Stimulated activated CD4-positive, alpha-beta T cell treated with anti-CD3 and anti-CD28 coated beads, Interleukin-1b, Interleukin-23, amount 100 ng/mL, for 1 hour (primary cell): ENCODE measurements at places on chromosomes 6 and 20.

GRCh38 chr6:148414836-148415235 is 72.2 kb downstream of the SASH1 start:
- DNase-seq, result no peak

GRCh38 chr6:62528894-62529526 is 243.0 kb upstream of the KHDRBS2 start:
- DNase-seq, result no peak

GRCh38 chr20:34382174-34382573 is 19.1 kb downstream of the ITCH start:
- DNase-seq, result no peak

DNA sequence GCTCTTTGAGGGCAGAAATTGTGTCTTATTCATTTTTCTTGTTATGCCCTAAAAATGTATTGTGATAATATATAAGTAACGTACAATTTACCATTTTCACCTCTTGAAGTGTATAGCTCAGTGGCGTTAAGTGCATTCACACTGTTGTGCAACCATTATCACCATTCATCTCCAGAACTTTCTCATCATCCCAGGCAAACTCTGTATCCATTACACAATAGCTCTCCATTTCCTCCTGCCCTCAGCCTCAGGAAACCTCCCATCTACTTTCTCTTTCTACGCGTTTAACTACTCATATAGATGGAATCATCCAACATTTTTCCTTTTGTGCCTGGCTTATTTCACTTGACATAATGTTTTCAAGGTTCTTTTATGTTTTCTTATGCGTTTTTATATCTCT is 184.6 kb downstream of the ESR1 start:
- no peak for DNase-seq

DNA sequence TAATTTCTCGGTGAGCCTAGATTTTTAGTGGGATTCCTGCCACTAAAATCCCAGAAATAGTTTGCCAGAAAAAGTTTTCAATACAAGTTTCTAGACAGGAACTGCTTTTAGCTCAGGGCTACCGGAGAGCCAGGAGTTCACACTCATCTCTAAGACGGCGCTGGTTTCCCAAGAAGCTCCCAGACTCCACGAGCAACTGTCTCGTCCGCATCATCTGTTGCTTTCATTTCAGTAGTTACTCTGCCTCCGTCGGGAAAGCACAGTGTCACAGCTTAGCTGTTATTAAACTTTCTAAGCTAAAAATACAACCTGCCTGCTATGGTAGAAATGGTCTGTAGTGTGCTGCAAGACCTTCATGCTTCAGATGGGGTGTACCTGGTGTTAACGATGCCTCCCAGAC is 197.3 kb upstream of the SNX9 start:
- no peak for DNase-seq

DNA sequence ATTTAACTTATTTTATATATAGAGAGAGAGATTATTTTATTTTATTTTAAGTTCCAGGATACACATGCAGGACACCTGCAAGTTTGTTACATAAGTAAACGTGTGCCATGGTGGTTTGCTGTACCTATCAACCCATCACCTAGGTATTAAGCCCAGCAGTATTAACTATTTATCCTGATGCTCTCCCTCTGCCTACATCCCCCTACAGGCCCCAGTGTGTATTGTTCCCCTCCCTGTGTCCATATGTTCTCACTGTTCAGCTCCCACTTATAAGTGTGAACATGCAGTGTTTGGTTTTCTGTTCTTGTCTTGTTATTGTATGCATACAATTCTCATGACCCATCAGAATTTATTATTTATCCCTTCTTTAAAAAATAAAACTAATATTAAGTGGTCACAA is 34.6 kb downstream of the FKBP1C start:
- no peak for DNase-seq

GRCh38 chr20:14617123-14617522 is 279.7 kb upstream of the FLRT3 start:
- no peak for DNase-seq

GRCh38 chr6:157548635-157549467 is 167.9 kb downstream of the ZDHHC14 start:
- DNase-seq, result no peak

- no peak for DNase-seq
These were observed 5.5 kb upstream of the PROCR start for GRCh38 chr20:35166242-35166830.

- no peak for DNase-seq
These were observed 342.3 kb downstream of the C6orf118 start for GRCh38 chr6:164967102-164967501.

DNA sequence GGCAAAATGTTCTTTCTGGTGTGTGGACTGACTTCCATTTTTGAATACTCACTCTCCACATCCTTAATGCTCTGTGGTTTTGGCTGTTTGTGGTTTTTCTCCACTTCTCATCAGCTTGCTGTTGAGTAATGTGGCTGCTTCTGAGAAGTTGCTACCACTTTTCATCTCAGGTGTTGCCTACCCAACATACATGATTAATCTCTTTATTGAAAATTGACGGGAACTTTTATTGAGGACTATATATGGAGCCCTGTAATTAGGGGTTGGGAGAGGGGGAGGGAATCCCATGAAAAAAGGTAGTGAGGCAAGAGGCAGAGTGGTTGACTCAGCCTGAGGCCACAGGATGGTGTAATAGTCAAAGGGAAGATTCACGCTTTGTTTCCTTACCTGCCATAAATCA is 17.6 kb downstream of the IL22RA2 start:
- DNase-seq, result no peak

GRCh38 chr20:38987777-38988176 is 25.6 kb downstream of the DHX35 start:
- no peak for DNase-seq

DNA sequence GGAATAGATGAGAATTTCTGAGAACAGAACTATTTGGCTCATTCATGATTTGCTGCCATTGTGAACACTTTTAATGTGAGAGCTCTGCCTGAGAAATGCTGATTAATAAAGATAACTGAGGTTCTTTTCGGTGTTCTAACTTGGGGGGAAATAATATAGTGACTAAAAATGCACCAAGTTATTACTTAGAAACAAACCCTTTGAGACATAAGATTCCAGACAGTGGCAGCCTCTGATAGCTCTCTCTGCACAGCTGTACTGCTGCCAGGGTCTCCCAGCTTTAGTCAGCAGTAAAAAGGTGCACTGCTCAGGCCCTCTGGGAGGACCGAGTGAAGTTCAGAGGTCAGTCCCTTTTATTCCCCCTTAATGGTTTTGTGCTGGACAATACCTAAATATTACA is 2.5 kb upstream of the PRDM1 start:
- no peak for DNase-seq

DNA sequence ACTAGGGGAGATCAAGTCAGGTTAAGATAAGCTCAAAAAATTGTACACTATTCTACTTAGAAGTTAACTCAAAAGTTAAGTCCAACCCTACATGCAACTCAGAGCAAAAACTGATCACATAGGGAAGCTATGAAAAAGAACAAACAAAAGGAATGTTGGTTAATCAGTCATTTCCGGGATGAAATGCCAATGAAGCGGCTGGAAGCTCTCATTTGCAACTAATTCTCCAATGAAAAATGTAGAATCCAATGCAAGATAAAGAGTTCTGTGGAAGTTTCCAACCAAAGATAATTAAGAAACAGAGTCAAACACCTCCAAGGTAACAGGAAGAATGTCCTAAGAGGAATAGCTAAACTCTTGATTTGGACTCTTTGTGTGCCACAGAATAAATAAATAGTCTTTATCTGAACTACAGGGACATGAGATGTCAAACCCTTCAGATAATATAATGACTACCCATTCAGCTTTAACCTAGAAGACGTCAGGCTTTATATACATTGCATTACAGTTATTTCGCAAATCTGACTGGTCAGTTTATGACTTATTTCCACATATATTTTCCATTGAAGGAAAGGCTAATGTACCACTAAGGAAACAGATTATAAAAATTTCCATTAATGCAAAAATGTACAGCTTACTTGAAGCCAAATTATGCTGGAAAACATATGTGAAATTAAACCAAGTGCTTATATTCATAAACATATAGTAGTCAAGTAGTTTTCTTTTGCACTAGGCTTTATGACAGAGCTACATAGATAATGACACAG is 48.0 kb upstream of the DST start:
- no peak for DNase-seq

- no peak for DNase-seq
These were observed 227.4 kb downstream of the LRFN2 start for GRCh38 chr6:40359808-40360207.

GRCh38 chr20:25135031-25135430 is 53.1 kb upstream of the VSX1 start:
- DNase-seq, result no peak

DNA sequence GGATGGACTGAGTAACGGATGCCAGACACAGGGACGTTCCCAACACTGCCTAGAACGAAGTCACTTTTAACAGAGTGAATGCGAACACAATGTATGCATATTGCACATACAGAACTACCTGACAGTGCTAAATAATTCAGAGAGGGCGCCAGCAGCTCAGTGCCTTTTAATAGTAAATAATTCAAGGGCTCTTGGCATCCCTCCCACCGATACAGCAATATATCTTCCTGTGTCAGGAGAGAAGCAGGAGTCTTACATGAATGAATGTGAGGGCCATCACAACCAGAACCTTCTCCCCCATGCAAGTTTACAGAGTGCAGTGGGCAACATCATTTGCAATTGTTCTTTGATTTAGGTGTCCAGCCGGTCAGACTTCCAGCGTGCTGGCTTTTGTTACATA is 88.4 kb upstream of the KCNG1 start:
- no peak for DNase-seq

DNA sequence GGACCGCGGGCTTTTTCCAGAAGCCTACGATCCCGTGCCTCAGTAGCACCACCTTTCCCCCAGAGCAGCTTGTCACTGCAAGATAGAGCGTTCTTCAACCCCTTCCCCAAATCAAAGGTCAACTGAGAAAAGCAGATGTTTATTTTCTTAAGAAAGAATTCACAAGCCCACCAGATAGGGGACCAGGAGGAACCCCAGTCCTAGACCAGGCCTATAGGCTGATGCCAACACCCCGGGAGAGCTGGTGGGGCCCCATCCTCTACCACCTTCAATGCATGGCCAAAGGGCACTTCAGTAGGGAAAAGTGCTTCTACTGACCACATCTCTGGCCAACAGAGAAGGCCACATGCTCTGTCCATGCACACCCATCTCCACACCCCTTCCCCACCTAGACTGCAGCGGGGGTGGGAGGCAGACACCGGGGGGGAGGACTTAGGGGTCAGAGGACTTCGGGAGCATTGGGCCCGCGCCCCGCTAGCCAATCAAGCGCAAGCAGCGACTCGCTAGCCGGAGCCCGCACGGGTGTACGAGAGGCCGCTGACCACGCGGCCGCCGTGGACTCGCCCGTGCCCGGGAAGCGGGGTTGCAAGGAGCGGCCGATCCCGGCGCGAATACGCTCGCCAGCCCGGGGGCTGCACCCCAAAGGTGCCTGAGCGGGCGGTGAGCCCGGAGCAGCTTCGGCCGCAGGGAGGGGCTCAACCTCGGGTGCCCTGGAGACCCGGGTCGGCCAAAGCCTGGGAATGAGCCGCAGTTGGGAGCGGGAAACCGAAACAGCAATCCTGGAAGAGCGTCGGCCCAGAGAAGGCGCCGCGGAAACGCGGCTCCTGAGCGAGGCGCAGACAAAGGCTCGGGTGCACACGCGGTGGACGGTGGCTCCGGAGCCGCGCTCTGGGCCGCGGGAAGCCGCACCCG is 2.8 kb downstream of the PDE10A start:
- no peak for DNase-seq

- DNase-seq, result no peak
These were observed 22.2 kb upstream of the MRPS10 start for GRCh38 chr6:42239736-42240375.

- no peak for DNase-seq
These were observed 74.2 kb downstream of the TOX2 start for GRCh38 chr20:43988867-43989266.

DNA sequence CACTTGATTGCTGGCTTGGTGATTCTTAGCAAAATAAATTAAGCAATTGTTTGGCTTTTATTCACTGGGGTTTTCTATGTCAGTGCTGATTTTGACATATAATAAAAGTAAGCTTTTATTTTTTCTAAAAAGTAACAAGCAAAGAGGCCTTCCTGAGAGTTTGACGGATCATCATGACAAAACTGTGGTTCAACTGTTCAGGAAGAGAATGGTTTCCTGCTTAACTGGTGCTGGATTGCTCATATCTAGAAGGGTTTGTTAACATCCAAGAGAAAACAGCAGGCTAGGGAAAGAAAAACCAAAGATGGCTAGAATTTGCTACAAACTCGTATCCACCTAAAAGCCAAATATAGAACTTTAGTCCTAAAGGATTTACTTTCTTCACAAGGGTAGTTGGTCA is 21.2 kb downstream of the SERPINB1 start:
- DNase-seq, result no peak

DNA sequence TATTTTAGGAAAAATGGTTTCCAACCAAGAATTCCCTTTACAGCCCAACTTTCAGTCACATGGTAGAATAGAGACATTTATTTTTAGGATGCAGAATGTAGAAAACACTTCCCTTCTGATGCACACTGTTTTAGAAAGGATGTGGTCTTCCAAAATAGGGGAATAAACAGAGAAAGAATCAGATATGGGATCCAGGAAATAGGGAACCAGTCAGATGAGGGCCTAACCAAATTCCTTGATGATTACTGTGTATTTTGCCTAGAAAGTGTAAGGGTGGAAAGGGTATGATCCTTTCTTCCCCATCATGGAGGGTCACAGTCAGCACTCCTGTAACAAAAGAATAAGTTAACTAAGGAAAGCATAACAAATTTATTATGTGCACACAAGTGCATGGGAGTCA is 27.4 kb downstream of the SLX4IP start:
- no peak for DNase-seq

DNA sequence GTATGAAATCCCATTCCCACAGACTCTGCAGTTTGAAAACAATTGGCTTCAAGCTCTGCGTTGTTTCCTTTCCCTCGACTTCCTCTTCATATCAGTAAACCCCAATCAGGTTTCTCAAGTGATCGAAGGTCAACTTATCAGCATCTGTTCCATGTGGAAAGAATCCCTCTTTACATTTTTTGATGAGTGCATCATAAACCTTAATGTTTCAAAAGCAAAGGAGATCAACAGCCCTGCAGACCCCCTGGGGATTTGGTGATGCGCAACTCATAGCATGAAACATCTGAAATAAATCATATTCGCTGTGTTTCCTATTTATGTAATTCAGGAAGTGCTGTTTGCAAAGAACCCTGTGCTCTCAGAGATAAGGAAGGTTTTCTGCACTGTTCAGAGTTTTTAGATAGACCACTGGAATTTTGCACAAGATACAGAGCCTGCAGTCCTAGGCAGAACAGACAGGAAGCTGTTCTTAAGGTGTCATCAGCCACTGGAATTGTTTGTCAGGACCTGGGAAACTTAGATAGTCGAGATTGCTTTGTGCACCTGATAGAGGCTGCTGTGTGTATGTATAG is 216.0 kb downstream of the HIVEP2 start:
- DNase-seq, result no peak

DNA sequence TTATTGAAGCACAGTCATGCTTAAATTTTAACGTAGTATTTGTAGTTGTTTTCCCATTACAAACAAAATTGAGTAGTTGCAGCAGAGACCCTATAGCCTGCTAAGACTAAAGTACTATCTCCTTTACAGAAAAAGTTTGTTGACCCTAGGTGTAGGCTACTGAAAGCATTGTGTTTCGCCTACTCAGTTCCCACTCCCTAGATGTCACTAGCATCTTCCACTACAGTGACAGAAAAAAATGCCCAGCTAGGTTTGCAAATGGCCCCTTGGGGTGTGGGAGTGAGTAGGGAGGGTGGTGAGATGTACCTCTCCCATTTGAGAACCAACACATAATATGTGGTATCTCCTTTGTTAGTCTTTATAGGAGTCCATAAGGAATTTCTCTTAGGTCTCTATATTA is 34.5 kb downstream of the UBR2 start:
- DNase-seq, result no peak
